ENCODE measurements at places on chromosomes 3 and 15. TPM values are rescaled to one million over a fixed set of nuclear protein-coding genes. Genes with fewer than 3 reads are reported as not detected.

GRCh38 chr15:78492872-78493271 is 14.5 kb upstream of the HYKK start:
- H3K36me3 ChIP-seq: peaks cover 59% of the 10 kb centered on the region
- H3K27ac ChIP-seq: peak overlapping the region; percentile 50
- H3K4me1 ChIP-seq: no peaks in the 10 kb centered on the region
- H3K27me3 ChIP-seq: no peaks in the 10 kb centered on the region
- no peak for DNase-seq
- H3K4me3 ChIP-seq: no peak overlapping the region

DNA sequence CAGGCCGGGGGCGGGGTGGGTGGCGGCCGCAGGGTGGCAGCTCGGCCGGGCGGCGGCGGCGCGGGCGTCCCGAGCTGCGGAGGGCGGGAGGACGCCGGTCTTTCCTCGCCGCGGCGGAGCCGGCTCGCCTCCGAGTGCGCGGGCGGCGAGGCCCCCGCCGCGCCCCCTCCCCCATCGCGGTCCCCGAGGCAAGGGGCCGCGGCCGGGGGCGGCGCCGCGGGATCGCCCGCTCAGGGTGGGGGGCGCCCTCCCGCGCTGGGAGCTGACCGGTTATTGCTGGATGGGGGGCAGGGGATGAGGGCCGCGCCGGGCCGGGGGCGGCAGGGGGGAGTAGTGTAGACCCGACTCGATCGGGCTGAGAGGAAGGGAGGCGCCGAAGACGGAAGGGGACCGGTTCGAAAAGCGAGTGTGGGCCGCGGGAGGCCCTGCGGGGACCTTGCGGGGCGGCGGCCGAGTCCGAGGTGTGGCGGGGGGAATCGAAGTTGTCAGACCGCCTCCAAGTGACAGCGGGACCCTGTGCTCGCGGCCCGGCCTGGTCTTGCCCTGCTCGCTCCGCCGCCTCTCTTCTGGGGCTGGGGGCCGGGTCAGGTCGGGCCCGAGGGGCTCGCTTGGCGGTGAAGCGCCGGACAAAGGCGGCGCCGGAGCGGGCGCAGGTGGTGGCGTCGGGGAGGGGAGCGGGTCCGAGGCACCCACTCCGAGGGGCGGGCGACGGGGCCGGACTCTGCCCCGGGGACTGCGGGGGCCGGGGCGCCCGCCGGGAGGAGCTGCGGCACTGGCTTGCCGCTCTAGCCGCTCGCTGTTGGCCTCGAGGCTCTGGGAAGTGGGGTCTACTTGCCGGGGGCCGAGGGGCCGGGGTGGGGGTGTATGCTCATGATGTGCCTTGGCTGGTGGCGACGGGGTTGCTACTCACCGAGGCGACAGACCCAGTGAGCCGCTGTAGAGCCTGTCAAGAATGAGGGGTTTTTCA is 1.1 kb downstream of the BAHD1 start:
- DNase-seq: no peak
- H3K27ac ChIP-seq: peak overlapping the region; percentile 82
- peaks cover 48% of the 10 kb centered on the region for H3K4me1 ChIP-seq
- H3K36me3 ChIP-seq: peaks cover 9% of the 10 kb centered on the region

DNA sequence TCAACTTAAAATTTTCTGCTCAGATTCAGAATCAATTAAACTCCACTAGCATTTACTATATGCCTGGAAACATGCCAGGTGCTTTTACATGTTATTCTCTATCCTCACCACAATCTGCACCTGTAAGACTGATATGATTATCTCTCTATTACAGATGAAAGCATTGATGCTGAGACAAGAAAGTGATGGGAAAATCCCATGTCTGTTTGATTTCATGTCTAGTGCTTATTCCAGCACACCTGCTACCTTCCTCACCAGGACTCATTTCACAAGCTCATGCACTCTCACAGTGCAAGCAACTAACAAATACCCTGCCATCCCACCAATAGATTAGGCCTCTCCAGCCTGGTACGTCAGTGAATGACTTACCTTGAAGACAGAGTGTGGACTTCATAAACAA is 25.0 kb upstream of the BCL6 start:
- peak overlapping the region; percentile 9 for H3K27ac ChIP-seq
- DNase-seq: no peak
- H3K4me1 ChIP-seq: peaks cover 48% of the 10 kb centered on the region

DNA sequence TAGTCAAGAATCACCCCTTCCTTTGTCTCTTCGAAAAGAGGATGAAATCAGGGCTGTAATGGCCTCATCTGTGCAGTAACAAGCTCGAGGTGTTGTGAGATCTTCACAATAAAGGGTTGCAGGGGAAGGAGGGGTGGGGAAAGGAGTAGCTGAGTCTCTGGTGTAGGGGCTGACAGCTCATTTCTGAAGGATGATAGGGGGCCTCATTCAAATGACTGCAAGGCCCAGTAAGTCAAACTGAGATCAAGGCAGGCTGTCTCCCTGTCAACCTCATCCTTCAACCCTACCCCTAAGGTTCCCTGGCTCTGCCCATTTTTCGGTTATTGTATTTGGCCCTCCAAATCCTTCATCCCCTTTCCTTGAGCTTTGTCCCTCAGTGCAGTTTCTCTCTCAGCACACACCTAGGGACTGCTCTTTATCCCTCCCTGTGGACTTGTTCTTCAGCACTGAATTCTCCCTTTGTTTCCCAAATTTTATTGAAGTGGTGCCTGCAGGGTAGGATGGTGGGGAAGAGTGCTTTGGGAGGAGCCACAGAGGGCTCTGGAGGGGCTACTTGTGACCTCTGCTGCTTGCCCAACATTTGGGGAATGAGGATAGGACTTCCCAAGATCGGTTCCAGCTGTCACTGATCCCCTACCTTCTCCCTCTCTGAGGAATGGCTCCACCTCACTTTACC is 38.1 kb downstream of the ZNF589 start:
- no peaks in the 10 kb centered on the region for H3K27me3 ChIP-seq
- DNase-seq: no peak
- H3K36me3 ChIP-seq: no peaks in the 10 kb centered on the region
- H3K4me3 ChIP-seq: no peak overlapping the region
- peaks cover 2% of the 10 kb centered on the region for H3K4me1 ChIP-seq
- no peak overlapping the region for H3K27ac ChIP-seq

DNA sequence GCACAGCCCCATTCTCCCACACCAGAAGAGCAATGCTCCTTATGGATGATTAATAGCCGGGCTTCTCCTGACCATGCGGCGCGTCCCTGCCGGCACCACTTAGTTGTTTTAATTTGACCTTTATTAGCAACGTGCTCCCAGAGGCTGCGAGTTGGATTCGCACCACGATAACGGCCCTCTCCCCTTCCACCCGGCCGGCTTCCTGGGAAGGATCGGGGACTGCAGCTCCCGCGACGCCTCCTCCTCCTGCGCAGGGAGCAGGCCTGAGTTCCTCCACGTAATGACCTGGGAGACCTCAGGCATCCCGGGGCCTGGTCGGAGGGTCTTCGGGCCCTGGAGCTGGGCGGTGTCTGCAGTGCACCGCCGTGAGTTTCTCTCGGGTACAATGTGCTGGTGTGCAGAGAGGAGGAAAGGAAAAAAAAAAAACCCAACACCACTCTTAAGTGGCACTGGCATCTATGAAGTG is 243.3 kb upstream of the TOPAZ1 start:
- no peak for DNase-seq
- H3K27me3 ChIP-seq: peaks cover 85% of the 10 kb centered on the region
- peaks cover 9% of the 10 kb centered on the region for H3K36me3 ChIP-seq
- peak overlapping the region; percentile 66 for H3K27ac ChIP-seq
- peaks cover 43% of the 10 kb centered on the region for H3K4me1 ChIP-seq
- peak overlapping the region; percentile 58 for H3K4me3 ChIP-seq

Gene ADAMTS9
- not detected for total RNA-seq

DNA sequence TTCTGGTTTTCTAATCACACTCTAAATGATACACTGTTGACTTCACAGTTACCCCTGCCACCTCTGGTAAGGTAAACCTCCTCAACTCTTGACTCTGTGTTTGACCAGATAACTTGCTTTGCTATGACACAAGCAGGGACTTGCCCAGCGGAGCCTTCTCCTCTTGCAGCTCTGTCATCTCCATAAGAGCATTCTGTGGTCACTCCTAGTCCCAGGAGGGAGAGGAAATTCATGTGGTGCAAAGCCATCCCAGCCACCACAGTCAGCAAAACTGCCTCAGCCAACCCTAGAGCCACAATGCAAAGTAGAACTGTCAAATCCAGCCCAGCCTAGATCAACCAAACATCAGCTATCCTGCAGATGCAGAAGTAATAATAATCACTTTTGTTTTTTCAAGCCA is 144.7 kb upstream of the GADL1 start:
- H3K27ac ChIP-seq: no peak overlapping the region
- no peaks in the 10 kb centered on the region for H3K4me1 ChIP-seq
- DNase-seq: no peak

GRCh38 chr3:192273001-192273696 is 454.2 kb downstream of the FGF12 start:
- no peak for DNase-seq
- H3K4me1 ChIP-seq: no peaks in the 10 kb centered on the region
- no peak overlapping the region for H3K4me3 ChIP-seq
- H3K27ac ChIP-seq: no peak overlapping the region

GRCh38 chr3:182713111-182713510 is 80.2 kb upstream of the ATP11B start:
- no peaks in the 10 kb centered on the region for H3K27me3 ChIP-seq
- peaks cover 13% of the 10 kb centered on the region for H3K4me1 ChIP-seq
- no peak for DNase-seq

- H3K4me1 ChIP-seq: no peaks in the 10 kb centered on the region
- no peak overlapping the region for H3K27ac ChIP-seq
- H3K27me3 ChIP-seq: no peaks in the 10 kb centered on the region
- DNase-seq: no peak
- H3K36me3 ChIP-seq: no peaks in the 10 kb centered on the region
Measured at GRCh38 chr15:54150255-54150654, 172.0 kb downstream of the UNC13C start.

DNA sequence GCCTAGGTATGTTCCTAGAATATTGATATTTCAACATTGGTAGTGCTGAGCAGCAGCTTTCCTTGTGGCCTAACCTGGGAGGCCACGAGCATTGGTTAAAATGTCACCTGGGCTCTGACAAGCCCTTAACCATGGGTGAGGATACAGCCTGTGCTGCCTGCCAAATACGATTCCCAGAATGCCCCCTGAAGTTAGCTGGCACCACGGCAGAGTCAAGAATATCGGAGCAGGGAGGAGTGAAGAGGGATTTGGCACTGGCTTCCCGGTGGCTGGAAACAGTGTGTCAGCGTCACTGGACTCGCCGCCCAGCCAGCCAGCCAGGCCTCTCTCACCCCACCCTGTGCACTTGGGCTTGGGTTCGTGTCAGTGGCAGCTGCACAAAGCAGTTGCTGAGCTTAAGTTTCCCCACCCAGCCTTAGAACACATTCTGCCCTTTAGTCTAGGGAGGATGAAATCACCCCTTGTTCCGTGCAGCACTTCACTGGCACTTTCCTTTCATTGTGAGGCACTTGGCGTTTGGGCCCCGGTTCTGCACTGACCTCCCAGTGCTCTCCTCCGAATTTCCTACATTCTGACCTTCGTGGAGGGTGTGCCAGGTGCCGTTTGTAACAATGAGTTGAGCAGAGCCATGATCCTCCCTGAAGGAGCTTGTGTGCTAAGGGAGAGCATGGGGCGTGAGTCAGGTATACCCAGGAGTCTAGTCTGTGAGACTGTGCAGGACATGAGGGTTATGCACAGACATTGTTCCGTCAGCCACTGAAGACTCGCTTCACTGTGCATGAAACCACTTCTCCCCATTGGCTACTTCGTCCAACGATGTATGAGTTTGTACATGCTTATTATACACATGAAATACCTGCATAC is 152.8 kb upstream of the BHLHE40 start:
- no peak for DNase-seq
- no peaks in the 10 kb centered on the region for H3K27me3 ChIP-seq
- H3K36me3 ChIP-seq: peaks cover 75% of the 10 kb centered on the region
- peaks cover 97% of the 10 kb centered on the region for H3K4me1 ChIP-seq

DNA sequence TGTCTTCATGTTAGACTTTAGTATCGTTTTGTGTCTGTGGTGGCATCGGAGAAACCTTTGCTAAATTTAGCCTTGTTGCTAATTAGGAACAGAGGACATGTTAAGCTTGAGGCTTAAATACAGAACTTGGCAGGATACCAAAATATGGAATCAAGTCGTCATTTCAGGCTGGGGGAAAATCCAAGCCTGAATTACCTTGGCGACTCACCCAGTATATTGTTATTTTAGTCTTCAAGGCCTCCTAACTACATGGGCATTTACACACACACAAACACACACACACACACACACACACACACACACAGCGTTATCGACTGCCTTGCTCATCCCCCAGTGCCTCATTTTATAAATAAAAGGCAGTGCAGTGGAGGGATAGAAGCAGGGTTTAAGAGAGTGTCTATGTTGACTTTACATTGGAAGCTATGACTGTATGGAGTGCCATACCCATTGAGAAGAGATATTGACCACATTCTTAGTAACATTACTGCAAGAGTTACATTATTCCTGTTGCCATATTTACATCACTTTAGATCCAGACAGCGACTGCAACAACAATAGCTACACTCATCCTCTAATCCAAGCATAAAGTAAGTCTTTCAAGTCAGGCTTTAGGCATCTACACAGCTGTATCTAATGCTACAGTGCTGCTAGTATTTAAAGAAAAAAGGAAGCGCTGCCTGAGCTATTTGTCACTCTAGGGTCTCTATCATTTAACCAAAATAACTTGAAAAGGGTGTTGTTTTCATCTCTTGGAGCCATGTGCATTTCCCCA is 210.8 kb upstream of the SEMA6D start:
- no peak for DNase-seq
- H3K27ac ChIP-seq: no peak overlapping the region
- H3K4me1 ChIP-seq: peaks cover 3% of the 10 kb centered on the region
- H3K36me3 ChIP-seq: no peaks in the 10 kb centered on the region
- H3K4me3 ChIP-seq: no peak overlapping the region

- no peak for DNase-seq
- H3K4me1 ChIP-seq: no peaks in the 10 kb centered on the region
- H3K27me3 ChIP-seq: no peaks in the 10 kb centered on the region
- no peaks in the 10 kb centered on the region for H3K36me3 ChIP-seq
Measured at GRCh38 chr15:74752011-74752410, 3.4 kb downstream of the CYP1A2 start.

GRCh38 chr3:111584744-111585143 is 10.4 kb downstream of the ZBED2 start:
- H3K27me3 ChIP-seq: no peaks in the 10 kb centered on the region
- no peak for DNase-seq
- H3K36me3 ChIP-seq: peaks cover 87% of the 10 kb centered on the region
- no peak overlapping the region for H3K4me3 ChIP-seq
- H3K4me1 ChIP-seq: peaks cover 55% of the 10 kb centered on the region
- H3K27ac ChIP-seq: no peak overlapping the region

Measured in activated CD4-positive, alpha-beta T cell treated with anti-CD3 and anti-CD28 coated beads, Interleukin-2, amount 10 ng/mL, durations not matched to agents 7 days and 5 days (primary cell).